ENCODE measurements at places on chromosomes 7 and 10.
A peak's percentile ranks its signal among the peaks of the same experiment; 100 is the strongest.

GRCh38 chr7:126166645-126167044 lies 1086.1 kb downstream of the GRM8 start:
- DNase-seq, result no peak

- no peak for DNase-seq
Measured at GRCh38 chr7:107931740-107932515, 40.9 kb downstream of the DLD start.

GRCh38 chr7:13411151-13411550 lies 578.3 kb downstream of the ETV1 start:
- peak; percentile 11 for DNase-seq

DNA sequence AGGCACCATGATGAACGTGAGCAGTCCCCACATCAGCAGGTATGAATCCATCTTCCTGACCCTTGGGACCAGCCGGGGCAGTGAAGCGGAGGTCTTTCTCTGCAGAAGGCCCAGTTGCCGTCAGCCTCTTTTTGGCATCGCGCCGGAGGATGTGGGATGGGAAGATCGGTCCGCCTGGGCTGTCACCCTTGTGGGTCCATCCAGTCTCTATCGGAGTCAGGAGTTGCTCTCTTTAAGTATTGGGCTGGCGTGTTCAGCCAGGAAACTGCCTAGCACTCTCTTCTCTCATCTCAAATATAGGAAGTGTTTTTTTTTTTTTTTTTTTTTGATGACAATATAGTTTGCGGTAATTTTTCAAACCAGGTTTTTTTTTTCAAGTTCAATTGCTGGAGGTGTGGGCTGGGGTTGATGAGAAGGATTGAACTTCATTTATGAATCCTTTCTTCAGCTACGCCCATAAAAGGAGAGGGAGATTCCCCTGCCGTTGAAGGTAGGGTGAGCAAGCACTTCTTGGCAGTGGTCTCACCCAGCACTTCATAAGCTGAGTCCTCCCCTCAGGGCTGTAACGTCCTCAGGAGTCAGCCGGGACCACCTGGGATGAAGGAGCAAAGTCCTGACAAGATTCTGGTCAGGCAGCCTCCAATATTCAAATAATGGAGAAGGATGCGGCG lies at the start of gene IL2RA:
Gene IL2RA (minus strand): TSS at position 267 of the 671 bp plus-strand sequence. CDS start 216 bp downstream, at position 51.
- no peak for DNase-seq

- no peak for DNase-seq
Measured at GRCh38 chr10:28595613-28596012, 62.7 kb downstream of the WAC start.

DNA sequence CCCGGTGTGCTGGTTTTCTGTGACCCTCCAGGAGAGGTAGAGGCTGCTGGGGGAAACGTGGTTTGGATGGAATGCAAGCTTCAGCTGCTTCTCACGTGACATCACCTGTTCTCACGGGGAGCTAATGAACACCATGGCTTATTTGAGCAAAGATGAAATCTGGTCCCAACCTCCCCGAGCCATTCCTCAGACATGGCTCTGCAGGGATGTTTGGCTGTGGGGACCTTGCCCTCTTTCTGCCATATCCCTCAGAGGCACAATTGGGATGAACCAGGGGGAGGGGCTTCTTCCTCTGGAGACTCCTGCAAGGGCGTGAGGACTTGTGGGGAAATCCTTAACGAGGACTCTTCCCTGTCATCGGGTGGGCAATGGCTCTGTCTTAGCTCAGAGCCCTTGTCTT lies 236.8 kb downstream of the TCERG1L start:
- DNase-seq, result no peak

DNA sequence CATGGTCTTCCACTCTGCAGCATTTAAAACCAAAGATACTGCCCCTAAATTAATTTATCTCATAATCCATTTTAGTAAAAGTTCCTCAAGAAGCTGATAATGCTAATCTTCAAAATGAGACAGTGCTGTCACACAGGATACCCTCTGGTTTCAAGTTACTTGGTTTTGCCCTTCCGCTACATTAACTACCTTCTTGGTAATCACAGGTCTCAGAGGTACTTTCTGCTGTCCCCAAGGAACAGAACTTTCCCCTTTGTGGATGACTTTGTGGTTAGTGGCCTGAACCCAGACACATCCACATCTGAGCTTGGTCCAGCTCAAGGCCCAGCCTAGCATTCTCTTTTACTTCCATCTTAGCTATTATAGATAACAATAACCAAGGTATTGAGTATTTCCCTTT lies 88.8 kb upstream of the TMEM26 start:
- DNase-seq, result no peak

Data from RKO (cell line).